ENCODE measurements at places on chromosomes 11 and 22.

DNA sequence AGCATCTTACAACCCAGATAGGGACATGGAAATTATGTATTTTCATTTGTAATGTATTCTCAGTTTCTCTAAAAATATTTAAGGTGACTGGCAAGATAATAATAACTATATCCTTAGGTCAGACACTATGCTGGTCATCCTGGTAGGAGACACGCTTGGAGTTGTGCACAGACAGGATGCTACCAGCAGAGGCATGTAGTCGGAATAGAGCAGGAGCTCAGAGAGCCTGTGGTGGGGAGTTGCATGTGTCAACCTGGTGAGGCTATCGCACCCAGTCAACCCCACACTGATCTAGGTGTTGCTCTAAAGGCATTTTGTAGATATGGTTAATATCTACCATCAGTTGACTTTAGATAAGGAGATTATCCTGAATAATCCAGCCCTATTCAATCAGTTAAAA, 318.5 kb downstream of the MIAT start:
- no peak for DNase-seq

GRCh38 chr11:27310707-27311106, 52.3 kb downstream of the CCDC34 start:
- no peak for DNase-seq

GRCh38 chr11:69903211-69903610, 84.0 kb upstream of the FGF3 start:
- no peak for DNase-seq

DNA sequence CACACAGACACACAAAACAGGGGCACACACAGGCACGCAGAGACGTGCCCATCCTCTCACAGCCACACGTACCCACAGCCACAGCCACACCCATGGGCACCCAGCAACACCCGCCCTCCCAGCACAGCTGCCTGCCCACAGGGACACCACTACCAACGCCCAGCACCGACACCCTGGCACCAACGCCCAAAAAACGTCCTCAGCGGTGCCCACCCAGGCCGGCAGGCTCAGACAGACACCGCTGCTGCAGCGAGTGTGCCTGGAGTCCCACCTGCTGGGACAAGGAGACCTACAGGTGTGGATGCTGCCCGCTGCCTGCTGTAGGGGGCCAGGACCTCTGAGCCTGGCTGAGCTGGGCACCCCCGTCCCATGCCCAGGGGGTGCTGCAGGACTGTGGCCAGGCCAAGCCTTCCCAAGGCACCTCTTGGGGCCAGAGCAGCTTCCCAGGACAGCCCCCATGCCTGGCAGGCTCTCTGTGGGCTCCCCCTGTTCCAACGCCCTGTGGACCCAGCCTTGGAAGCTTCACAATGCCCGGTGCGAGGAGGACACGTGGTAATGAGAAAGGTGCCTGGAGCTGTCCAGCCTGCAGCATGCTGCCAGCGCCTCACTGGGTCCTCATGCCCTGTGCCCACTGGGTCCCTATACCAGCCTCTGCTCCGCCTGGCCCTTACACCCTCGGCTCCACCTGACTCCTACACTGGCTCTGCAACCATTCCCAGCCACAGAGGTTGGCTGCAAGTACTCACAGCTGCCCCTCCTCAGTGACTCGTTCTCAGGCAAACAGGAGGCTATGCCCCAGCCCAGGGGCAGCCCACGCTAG, 45.8 kb upstream of the TH start:
- no peak for DNase-seq

DNA sequence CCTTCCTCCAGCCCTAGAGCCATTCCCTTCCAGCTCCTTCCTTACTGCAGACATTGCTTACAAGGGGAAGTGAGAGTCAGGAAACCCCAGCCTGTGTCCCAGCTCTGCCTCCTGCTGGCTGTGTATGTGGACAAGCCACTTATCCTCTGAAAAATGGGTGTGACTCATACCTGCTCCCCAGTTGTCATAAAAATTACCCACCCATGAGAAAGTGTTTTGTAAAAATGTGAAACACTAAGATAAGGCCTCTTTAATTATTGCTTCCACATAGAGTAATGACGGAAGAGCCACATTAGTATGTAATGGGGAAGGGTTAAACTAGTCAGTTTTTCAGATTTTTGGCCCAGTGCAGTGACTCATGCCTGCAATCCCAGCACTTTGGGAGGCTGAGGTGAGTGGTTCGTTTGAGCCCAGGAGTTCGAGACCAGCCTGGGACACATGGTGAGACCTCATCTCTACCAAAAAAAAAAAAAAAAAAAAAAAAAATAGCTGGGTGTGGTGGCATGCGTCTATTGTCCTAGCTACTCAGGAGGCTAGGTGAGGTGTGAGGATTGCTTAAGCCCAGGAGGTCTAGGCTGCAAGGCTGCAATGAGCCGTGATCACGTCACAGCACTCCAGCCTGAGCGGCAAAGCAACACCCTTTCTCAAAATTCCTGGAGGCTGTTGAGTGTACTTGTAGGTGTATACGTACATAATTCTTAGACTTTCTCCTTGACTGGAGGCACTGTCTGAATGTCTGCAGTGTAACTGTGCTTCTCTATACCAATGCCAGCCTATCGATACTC, 84.9 kb downstream of the CTTN start:
- DNase-seq, result peak; percentile 65

GRCh38 chr11:111427471-111427912, 48.4 kb upstream of the POU2AF1 start:
- no peak for DNase-seq

GRCh38 chr11:2995031-2995561, 3.0 kb upstream of the NAP1L4 start:
- no peak for DNase-seq

DNA sequence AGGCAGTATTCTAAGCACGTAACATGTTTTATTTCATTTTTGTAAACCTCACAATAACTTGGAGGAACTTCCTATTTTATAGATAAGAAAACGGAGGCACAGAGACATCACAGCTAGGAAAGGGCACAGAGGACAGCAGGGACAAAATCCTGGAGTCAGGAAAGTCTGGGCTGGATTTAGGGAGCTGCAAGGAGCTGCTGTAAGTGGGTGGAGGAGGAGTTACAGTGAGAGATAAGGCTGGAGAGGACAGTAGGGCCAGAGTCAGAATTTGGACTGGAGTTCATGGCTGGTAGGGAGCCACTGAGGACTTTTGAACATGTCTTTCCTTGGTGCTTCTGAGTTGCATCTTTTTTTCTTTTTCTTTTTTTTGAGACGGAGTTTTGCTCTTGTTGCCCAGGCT, 32.2 kb upstream of the PTPRJ start:
- DNase-seq, result no peak

GRCh38 chr11:135075740-135076139, 663.7 kb upstream of the B3GAT1 start:
- DNase-seq, result peak; percentile 17

- DNase-seq, result no peak
These were observed 11.5 kb downstream of the RTL6 start for GRCh38 chr22:44486538-44486937.

GRCh38 chr11:67525275-67525976, 2.2 kb upstream of the CABP2 start:
- no peak for DNase-seq

DNA sequence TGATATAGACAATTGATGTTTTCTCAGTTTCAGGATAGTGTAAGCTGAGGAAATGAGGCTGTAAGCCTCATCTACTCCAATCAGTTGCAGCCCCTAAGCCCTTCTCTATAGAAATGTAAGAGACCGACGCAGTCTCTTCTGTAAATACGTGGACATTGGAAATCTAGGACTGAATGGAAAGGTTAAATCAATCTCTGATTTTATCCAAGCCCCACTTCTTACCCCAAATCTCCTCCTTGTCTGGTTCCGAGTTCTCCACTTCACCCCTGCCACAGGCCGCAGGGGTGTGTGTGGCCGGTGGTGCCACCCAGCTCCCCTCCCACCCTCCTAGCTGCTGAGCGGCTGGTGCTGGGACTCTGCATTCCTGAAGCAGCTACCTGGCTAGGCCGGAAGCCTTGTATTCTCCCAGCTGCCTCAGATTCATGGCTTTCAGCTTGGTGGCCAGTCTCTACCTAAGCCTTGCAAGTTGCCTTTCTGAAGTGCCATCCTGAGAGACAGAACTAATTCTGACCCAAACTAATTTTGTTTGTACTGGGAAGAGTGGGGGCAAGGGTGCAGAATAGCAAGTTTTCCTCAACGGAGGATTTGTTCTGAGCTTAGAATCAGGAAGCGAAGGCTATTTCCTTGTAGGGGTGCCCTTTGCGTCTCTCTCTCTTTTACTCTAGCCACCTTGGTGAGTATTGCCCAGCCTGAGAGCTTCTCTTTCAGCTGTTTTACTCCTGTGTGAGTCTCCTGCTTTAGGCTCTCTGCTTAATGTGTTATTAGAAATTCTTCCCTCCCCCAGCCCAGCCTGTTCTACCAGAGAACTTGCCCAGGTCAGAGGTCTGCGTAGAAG, 749 bp downstream of the VWA5A start:
- no peak for DNase-seq

GRCh38 chr11:28697920-28698827, 590.0 kb downstream of the METTL15 start:
- DNase-seq, result peak; percentile 80

GRCh38 chr11:3959015-3959902, 103.8 kb downstream of the STIM1 start:
- DNase-seq, result peak; percentile 87

DNA sequence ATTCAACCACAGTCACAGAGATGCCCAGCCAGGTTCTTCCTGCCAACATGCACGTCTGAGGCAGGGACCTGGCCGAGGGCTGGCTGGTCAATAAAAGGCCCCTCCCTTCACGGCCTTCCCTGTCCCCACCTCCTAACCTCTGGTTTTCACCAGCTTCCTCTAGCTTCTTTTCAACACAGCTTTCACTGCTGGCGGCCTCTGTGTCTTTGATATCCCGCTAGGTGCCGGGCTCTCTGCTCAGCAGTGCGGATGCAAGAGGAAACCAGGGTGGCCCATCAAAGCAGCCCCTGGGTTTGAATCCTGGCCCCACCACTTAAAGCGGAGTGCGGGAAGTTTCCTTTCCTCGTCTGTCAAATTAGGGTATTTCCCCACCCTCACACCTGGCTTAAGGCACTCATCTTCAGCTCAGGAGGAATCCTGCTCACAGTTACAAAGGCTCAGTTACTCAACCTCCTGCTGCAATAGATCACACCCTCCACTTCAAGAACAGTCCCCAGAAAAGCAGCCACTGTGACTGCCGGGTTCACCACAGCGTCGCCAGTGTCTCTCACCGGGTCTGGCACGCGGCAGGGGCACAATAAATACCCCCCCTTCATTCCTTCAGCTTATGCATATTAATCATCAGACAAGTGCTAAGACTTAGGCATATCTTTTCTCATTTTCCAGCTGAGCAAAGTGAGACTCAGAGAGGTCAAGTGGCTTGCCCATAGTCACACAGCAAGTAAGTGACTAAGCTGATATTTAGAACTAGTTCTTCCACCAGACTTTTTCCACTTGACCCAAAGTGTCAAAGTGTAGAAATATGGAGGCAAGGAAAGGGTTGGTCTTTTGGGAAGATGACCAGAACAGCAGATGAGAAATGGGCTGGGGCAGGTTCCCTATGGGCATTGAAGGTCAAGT, 45.7 kb downstream of the TXN2 start:
- no peak for DNase-seq

- DNase-seq, result no peak
These were observed 47.4 kb downstream of the RPS6KA4 start for GRCh38 chr11:64406221-64406946.

DNA sequence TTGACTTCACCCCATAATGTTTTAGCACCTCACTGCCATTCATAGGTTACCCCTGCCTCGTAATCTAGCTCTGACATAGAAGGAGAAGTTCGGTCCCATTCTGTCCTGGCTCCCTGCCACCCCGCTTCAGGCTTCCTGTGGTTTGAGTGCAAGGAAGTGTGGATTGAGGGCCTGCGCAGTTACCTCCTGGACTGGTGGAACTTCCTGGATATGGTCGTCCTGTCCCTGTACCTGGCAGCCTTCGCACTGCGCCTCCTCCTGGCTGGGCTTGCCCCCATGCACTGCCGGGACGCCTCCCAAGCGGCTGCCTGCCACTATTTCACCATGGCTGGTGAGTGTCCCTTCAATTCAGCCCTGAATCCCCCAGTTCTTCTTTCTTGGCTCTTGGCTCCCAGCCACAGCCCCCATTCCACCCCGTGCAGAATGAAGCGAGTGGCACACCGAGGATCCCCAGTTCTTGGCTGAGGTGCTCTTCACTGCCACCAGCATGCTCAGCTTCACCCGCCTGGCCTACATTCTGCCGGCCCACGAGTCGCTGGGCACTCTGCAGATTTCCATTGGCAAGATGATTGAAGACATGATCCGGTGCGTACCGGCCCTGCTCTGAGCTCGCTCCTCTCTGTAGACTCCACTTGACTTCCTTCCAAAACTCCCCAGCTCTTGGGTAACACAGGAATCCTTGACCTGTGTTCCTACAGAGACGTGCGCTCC, 15.4 kb downstream of the ART5 start:
- no peak for DNase-seq

All from cardiac fibroblast (primary cell).